ENCODE measurements at places on chromosomes 1 and 21.

DNA sequence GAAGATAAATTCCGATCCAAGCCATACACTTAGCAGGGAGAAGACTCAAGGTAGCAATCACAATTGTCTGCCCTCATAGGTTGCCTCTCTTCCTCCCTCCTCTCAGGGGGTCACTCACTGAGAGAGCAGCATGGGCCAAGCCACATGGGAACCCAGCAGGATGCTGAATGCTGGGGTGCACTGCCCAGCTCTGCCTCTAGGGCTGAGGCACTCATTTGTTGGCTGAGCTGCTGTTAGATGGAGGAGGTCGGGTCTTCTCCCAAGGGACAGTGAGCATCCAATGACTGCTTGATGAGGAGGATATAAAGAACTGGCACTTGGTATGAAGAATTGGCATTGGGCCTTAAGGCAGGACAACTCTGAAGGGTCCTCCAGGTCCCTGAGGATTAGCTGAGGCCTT is 418.8 kb downstream of the SIPA1L2 start:
- DNase-seq: no peak

GRCh38 chr1:8905582-8906191 is 27.2 kb upstream of the ENO1 start:
- DNase-seq: no peak

DNA sequence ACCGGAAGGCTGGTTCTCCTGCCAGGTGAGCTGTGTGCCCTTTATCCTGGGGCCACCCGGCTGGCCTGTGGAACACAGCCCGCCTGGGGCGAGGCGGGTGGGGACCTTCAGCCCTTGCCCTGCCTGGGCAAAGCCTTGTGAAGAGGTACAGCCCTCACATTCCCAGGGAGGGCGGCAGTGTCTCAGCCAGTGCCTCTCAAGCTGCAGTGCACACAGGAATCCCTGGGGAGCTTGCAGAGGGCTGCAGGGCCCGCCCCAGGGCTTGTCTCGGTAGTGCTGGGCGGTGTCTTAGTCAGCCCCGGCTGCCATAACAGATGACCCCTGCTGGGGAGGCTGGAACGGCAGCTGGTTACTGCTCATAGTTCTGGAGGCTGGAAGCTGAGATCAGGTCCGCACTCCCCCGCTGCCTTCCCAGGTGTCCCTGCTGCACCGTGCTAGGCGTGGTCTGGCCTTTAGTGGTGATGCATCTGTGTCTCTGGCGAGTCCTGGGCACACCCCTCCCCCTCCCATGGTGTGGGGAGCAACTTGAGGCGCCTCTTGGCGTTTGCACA is 12.6 kb downstream of the DFFB start:
- no peak for DNase-seq

GRCh38 chr1:15760520-15761211 is 2.1 kb downstream of the FBLIM1 start:
- peak; percentile 66 for DNase-seq

- no peak for DNase-seq
These were observed 168.0 kb downstream of the CYYR1 start for GRCh38 chr21:26405071-26405470.

- DNase-seq: no peak
These were observed 1.7 kb downstream of the F5 start for GRCh38 chr1:169584483-169585144.

- DNase-seq: peak; percentile 75
These were observed 61.5 kb upstream of the JAK1 start for GRCh38 chr1:65027666-65028358.

- no peak for DNase-seq
These were observed 154.2 kb downstream of the ZNF326 start for GRCh38 chr1:90149101-90149500.

DNA sequence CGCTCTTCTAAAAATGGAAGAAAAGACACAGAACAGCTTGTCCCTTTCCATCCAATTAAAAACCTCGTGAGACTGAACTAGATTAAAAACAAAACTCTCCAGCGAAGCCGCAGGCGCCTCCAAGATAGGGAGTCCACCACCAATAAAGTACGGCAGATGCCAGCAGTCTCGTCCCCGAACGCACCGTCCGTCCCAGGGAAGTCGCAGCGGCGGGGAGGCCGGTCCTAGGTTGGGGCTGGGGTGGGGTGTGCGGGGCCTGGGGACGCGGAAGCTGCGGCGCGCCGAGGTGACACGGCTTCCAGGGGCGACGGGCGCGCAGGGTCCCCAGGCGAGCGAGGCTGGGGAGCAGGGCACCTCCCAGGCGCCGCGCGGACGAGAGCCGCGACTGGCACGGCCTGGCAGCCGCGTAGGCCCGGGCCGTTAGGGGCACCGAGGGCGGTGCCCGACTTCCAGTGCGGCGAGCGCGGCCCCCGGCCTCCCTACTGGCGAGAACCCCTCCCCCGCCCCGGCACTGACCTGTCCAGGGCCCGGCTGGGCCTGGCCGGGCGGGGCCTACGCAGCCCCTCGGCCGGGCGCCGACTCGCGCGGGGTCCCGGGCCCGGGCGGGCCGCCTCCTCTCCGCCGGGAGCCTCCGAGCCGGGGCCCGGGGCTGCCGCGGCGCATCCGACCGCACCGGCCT is 28.3 kb upstream of the A3GALT2 start:
- peak; percentile 60 for DNase-seq

DNA sequence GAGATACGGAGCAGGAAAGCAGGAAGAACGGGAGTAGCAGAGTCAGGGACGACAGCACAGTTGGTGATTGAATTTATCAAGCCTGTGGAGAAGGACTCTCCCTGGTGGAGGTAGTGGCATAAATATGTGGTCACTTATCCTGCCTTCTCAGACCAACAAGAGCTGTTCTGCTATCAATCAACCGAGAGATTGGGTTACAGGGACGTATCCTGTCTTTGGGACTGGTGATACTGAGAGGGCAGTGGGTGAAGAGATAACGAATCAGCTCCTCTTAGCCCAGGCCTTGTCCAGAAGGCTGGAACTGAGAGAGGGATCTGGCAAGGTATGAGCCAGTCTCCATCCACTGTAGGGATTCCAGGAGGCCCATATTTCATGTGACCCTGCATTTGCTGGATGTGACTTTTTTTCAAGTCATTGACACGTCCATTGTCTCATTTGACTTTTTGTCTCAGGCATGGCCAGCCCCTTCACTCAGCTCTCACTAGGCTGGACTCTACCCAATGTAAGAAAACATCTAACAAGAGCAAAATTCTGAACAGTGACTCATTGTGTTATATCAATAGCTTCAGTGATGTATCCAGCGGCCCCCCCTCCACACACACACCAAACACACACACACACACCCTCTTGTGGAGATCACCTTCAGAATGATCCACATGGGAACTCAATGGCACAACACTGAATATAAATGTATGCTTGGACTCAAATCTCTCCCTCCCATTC is 11.3 kb downstream of the C1orf116 start:
- DNase-seq: no peak

GRCh38 chr1:41864471-41865040 is 54.2 kb downstream of the HIVEP3 start:
- DNase-seq: no peak

GRCh38 chr1:88608139-88608943 is 75.7 kb upstream of the PKN2 start:
- no peak for DNase-seq

DNA sequence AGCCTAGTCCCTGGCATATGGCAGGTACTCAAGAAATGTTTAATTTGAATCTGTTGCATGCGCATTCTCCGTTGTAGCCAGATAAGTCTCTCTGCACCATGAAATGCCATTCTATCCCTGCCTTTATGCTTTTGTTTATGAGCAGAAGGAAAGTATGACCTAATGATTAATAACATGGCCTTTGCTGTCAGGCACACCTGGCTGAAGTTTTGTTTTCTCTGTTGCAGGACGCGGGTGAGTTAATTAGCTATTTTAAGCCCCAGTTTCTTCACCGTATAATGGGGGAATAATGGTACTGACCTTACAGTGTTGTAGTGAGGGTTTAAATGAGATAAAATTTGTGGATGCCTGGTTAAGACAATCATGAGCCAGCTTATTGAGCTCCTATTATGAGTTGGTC is 87.7 kb downstream of the ST6GALNAC3 start:
- DNase-seq: no peak

DNA sequence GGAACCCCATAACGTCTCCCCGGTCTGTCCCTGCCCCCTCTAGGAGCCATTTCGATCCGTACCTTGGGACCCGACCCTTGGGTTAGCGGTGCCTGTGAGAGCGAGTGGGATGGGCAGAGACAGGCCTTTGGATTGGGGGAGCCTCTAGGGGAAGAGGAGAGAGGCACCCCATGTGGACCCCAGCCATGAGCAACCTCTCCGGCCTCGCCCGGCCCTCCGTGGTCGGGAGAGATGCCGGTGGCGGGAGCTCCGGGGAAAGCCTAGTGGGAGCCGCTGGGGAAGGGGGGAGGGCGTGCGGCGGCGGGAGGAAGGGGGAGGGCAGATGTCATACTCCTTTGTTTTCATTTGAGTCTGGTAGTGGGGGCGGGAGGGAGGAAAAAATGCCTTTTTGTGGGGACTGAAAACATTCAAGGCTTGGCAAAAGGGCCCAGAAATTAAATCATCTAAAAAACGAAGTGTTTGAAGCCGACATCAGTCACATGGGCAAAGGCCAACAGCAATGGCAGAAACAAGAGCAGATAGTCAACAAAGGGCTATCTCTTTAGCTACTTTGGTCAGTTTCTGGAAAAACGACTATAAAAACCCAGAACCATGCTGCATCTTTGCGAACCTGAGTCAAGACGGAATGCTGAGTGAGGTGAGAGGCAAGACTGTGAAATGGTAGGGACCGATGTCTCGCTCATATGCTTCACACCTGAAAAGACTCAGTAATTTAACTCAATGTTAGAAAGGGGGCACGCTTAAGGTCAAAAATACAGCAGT is 758 bp downstream of the PTBP2 start:
- peak; percentile 66 for DNase-seq

GRCh38 chr1:16318555-16318954 is 33.7 kb downstream of the FBXO42 start:
- DNase-seq: no peak

DNA sequence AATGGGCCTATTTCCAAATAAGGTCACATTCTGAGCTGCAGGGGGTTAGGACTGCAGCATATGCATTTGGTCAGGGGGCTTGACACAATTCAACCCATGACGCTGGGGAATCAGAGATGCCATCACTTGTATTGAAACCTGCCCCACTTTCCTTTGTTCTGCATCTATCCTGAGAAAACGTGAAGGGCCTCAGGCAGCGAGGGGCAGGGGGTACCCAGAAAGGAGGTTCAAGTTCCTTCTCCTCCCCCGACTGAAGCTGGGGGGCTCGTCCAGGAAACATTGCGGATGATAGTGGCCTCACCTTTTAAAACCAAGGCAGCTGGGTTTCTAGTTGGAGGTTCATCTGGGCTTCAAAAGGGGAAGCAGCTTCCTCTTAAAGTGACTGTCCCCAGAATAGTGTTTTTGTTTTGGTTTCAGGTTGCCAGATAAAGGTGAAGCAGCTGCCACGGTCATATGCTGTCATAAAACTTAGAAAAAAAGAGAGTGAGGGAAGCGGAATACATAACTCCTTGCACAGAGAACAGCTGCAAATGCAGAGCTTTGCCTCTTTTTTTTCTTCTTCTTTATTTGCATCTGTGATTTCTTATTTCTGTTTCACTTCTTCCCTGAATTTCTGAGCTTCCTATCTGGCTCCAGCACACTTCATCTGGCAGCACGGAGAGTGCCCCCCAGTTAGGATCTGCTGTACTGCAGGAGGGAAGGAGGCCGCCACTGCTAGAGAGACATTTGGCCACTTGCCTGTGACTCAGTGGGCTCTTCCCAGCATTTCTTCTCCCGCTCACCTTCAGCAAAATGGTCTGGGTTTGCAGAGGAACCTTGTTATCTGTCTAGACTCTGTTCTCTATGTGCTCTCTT is 142.0 kb downstream of the AJAP1 start:
- no peak for DNase-seq

DNA sequence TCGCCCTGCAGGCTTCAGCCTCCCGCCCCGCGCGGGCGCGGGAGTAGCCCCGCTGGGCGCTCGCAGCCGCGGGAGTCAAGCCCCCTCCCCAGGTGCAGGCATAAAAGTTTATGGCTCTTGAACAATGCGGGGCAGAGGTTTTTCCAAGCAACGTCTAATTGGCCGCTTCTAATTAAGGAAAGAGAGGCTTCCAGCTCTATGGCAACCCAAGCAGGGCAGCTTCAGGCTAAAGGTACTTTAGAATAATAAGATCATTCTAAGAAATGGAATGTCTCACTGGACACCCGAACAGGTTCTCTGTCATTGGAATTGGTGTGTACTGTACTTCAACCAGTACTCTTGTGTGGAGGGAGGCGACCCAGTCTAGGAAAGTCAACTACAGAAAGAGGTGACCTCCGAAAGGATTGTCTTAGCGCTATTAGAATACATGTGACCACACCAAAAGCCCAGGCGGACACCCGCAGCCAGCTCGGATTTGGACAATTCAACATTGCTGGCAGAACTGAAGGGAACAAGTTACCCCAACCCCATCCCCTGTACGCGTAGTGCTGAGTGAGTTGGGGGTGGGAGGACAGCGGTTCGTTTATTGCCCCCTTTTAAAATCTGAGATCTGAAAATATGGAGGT is 12.5 kb downstream of the NR5A2 start:
- no peak for DNase-seq

GRCh38 chr1:27970401-27970800 is 10.6 kb downstream of the XKR8 start:
- no peak for DNase-seq

GRCh38 chr1:110545492-110545891 is 26.5 kb upstream of the KCNA10 start:
- no peak for DNase-seq

DNA sequence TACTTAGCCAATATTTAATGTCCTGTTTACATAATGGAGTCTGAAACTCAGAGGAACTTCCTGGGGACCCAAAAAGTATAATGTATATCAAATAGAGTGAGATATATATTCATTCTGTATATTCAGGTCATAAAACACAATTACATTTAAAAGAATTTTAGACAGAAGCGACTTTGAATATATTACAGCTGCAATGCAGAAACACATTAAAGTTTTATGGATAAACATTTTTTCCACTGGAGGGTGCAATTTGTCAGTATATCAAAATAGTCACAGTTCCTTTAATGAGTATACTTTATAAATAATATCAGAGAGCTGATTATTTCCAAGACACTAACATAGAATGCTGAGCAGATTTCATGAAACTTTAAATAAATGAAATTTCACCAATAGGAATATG is 43.9 kb upstream of the CRB1 start:
- DNase-seq: no peak

All from left ventricle myocardium inferior (tissue), 1 donor.